ENCODE measurements at places on chromosomes 2 and 18.

DNA sequence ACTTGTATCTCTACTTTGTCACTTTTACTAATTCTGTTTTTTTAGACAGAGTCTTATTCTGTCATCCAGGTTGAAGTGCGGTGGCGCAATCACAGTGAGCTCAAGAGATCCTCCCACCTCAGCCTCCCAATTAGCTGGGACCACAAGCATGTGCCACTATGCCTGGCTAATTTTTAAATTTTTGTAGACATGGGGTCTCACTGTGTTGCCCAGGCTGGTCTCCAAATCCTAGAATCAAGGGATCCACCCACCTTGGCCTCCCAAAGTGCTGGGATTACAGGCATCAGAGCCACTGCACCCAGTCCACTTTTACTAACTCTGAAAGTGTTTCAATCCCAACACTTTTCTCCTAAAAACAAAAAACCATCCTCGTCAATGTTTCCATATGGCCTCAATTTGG, 94.9 kb downstream of the MALT1 start:
- DNase-seq: no peak

DNA sequence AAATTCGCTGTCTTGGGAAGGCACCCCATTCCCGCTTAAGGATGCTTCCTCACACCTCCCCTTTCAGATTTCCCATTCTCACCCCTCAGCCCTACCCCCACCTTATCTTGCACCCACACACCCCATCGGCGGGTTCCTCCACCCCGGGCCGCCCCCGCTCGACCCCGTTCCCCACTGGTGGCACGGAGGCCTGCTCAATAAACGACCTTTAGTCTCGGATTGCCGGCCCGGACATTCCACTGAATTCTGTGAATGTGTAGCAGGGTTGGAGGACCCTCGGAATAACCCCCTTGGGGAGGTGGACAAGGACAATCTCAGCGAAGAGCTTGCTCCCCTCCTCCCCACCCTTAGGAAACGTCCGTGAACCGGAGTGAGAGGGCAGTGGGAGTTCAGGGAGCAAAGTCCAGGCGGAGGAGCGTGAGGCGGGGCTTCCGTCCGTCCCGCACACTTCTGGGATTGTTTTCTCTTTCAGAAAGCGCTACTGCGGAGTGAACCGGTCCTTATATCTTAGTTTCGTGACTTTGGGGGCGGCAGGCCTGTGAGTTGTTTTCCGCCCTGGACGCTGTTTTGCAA, 2.8 kb upstream of the LBX2 start:
- DNase-seq: no peak

DNA sequence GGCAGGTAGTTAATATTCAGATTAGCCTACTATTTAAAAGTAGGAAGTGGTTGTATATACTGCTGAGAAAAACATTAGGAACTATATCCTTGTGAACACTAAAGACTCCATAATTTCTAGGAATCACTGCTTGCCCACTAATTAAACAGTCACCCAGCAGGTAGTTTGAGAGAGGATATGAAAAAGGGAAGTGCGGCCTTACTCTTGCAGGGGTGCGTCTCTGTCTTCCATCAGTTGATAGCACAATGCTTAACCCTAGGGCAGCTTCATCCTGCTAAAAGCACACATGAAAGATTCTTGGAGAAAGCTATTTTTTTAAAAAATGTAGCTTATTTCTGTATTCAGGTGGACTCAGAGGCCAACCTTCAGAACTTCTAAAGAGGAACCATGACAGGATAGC, 53.1 kb upstream of the ATP5MC3 start:
- DNase-seq: no peak

GRCh38 chr2:14219306-14219705, 413.2 kb upstream of the LRATD1 start:
- no peak for DNase-seq

GRCh38 chr2:67290451-67291290, 106.5 kb upstream of the ETAA1 start:
- peak; percentile 91 for DNase-seq

GRCh38 chr18:6561862-6562291, 147.2 kb upstream of the L3MBTL4 start:
- DNase-seq: no peak

- DNase-seq: no peak
Measured at GRCh38 chr2:123468071-123468470, 557.0 kb upstream of the CNTNAP5 start.

GRCh38 chr2:219331560-219332213, 857 bp downstream of the RESP18 start:
- no peak for DNase-seq

DNA sequence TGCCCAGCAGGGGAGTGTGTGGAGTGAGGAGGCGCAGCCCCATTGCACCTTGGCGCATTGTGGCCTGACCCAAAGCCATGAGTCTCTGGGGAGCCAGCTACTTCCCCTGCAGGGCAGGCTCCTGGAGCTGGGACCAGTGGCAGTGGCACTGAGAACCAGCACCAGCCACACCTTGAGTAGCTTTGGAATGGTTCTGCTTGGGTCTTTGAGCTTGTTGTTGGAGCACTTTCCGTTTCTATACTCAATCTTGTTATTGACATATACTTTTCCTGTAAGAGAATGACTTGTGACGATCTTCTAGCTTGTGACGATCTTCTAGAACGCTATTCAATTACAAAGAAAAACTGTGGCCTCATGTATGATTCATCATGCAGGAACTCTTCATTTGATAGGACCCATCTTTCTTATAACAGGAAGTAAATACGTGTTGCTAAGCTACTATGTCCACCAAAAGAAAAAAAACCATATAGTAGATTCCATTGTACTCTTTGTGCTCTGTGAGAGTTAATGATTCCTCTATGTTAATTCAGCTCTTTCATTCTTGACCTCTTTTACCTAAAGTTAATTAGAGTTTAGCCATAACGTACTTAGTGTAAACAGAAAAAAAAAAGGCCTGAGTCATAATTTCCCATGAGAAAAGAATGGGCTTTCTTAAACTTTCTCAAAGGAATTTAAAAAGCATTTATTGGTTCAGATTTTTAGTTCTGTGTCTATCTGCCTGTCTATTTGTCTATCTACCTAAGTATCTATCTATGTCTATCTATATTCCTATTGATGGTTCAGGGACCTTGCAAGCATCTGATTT, 113.1 kb downstream of the GATA6 start:
- DNase-seq: peak; percentile 84

DNA sequence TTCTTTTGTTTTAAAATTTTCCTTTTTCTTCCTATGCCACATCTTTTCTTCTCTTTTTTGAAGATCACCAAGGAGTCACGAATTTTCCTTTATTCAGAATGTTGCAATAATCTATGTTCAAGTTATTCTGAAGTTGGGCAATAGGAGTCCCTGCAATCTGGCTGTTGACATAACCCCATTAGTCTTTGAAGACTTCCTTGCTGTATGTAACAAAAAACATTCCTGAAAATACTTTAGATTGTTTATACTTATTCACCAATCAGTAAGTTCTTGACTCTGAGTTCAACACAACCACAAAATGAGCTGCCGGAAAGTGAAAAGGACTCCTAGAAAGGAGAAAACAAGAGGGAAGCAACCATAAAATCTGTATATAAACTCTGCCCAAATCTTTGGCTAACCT, 62.8 kb downstream of the TMEM237 start:
- DNase-seq: peak; percentile 68

- no peak for DNase-seq
Measured at GRCh38 chr2:10222-10875, 36.0 kb downstream of the FAM110C start.

DNA sequence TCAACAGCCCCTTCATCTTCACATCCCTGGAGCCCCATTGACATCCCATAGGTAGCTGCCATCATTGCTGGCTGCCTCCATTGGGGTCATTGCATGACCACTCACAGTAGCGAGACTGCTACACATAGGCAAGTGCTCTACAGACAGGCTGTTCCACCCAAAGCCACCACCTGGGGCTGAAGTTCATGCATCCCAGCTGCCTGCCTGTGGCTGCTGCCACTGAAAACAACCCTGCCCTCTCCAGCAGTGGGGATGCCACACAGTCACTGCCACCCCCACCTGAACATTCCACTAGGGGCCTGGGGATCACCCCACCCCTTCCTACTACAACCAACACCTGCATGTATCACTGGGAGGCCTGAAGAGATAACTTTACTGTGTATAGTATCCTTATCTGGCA, 59.5 kb upstream of the CTAGE1 start:
- no peak for DNase-seq

GRCh38 chr2:177211169-177211568, 1.4 kb upstream of the HNRNPA3 start:
- DNase-seq: no peak

- peak; percentile 56 for DNase-seq
Measured at GRCh38 chr2:228602288-228602687, 420.8 kb upstream of the SPHKAP start.

DNA sequence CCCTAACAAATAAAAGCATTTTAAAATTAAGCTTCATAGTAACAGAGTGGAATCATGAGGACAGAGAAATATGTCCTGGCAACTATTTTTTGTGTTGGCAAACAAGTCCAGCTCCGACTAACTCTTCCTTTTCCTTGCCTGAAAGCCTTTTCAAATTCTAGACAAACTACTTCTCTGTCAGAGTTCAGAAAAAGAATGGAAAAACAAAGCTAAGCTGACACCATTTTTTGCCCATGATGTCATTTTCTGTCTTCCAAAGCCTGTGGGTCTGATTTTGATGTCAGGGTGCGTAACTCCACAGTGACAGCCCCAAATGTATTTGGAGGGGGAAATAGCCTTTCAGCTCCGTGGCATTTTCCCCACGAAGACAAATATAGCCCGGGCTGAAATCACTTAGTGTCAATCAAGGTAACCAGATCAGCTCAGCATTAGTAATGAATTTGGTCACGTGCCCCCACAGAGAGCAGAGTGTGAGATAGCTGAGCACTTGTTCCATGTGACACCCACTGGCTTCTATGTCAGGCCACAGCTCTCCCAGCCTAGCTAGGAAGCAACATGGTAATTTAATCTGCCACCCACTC, 233.0 kb upstream of the SIX2 start:
- DNase-seq: peak; percentile 47

GRCh38 chr2:84801811-84802210, 79.1 kb downstream of the TRABD2A start:
- DNase-seq: no peak

GRCh38 chr2:191811807-191812602, 34.9 kb downstream of the CAVIN2 start:
- DNase-seq: peak; percentile 69

GRCh38 chr18:74316257-74317170, 875 bp downstream of the C18orf63 start:
- DNase-seq: peak; percentile 94

DNA sequence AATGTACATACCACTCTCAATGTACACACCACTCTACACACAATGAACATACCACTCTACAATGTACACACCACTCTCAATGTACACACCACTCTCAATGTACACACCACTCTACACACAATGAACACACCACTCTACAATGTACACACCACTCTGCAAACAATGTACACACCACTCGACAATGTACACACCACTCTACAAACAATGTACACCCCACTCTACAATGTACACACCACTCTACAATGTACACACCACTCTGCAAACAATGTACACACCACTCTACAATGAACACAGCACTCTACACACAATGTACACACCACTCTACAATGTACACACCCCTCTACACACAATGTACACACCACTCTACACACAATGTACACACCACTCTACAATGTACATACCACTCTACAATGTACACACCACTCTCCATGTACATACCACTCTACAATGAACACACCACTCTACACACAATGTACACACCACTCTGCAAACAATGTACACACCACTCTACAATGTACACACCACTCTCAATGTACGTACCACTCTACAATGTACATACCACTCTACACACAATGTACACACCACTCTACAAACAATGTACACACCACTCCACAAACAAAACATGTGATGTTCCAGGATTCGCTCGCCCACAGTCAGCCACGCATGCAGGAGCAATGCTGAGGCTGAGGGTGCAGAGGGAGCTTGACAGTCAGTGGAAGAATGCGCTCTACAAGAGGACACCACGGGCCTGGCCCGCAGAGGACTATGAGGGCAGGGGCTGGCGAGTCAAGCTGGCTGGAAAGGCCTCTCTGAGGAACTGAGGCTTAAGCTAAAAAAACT, 118.2 kb downstream of the HDAC4 start:
- no peak for DNase-seq

DNA sequence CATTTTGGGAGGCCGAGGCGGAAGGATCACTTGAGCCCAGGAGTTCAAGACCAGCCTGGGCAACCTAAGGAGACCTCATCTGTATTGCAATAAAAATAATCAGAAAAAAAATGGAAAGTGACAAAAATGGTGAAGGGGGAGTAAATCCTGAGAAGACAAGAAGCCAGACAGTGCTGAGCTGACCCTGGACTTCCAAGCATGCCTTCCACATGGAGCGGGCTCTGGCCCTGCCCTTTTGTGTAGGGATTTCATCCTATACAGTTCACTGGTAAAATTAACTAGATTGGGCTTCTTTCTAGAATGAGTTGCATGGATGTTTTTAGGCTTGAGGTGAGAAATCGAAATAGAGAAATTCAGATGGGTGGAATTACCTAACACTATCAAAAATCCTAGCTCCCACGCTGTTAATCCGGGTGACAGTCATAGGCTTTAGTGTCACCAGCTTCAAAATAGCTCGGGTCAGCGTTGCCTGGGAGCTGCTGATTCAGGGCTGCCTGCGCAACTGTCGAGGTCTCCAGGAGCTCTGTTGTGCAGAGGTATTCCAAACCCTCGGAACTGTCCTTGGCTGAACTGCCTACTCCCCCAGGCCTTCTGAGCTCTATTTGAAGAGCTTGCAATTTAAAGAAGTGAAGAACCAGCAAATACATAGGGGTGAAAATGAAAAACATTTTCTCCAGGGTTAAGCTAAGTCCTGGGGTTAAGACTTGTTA, 21.5 kb upstream of the ZNF532 start:
- no peak for DNase-seq

GRCh38 chr18:68150961-68151360, 563.9 kb downstream of the TMX3 start:
- DNase-seq: no peak

- DNase-seq: no peak
Measured at GRCh38 chr2:56456791-56457190, 273.0 kb downstream of the CCDC85A start.

All from EL (cell line).